ENCODE measurements at places on chromosomes 5 and 9. TPM values are rescaled to one million over a fixed set of nuclear protein-coding genes. Genes with fewer than 3 reads are reported as not detected.

IL13 gene
- not detected for polyA plus RNA-seq

TAF11L2 gene
- polyA plus RNA-seq, result not detected

NR2F1-AS1 gene
- 54.5 TPM for polyA plus RNA-seq

ANKRD31 gene
- polyA plus RNA-seq, result 0.54 TPM

PCDH1 gene
- polyA plus RNA-seq, result 21.0 TPM

HDHD3 gene
- 27.1 TPM for polyA plus RNA-seq

HK3 gene
- polyA plus RNA-seq, result 0.67 TPM

AK8 gene
- 4.2 TPM for polyA plus RNA-seq

SLC6A7 gene
- polyA plus RNA-seq, result 0.11 TPM

ITK gene
- 0.14 TPM for polyA plus RNA-seq

SLC36A2 gene
- polyA plus RNA-seq, result 7.8 TPM

PPIC gene
- polyA plus RNA-seq, result 32.6 TPM

IFNA2 gene
- not detected for polyA plus RNA-seq

CMBL gene
- 41.2 TPM for polyA plus RNA-seq

CNTNAP3 gene
- polyA plus RNA-seq, result 6.4 TPM

NPM1 gene
- polyA plus RNA-seq, result 1,969 TPM

CD180 gene
- 0.68 TPM for polyA plus RNA-seq

HSPA5 gene
- 415 TPM for polyA plus RNA-seq

PTAR1 gene
- 51.4 TPM for polyA plus RNA-seq

ANKRD34B gene
- polyA plus RNA-seq, result 0.30 TPM

GRIN1 gene
- polyA plus RNA-seq, result not detected

PDE6A gene
- 0.14 TPM for polyA plus RNA-seq

SSBP2 gene
- 84.4 TPM for polyA plus RNA-seq

ASPN gene
- 13.9 TPM for polyA plus RNA-seq

MARCOL gene
- polyA plus RNA-seq, result not detected

RNF208 gene
- polyA plus RNA-seq, result 6.0 TPM
